ENCODE measurements at places on chromosomes 2 and 18.

DNA sequence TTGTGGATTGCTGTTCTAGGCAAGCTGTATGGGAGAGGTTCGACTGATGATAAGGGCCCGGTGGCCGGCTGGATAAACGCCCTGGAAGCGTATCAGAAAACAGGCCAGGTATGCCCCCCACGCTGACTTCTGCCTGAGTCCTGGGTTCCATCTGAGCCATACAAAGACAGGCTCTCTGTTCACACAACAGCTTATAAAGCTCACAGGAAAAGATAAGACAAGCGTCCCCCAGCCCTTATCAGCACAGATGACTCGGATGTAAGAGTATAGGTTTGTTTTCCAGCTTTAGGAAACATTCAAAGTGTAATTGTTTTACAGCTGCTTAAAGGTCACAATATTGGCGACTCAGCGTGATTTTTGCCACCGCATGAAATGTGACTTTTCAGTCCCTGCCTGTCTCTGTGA lies 12.7 kb downstream of the CNDP2 start:
- H3K27me3 ChIP-seq: no peaks in the 10 kb centered on the region
- peaks cover 27% of the 10 kb centered on the region for H3K36me3 ChIP-seq
- H3K4me1 ChIP-seq: no peaks in the 10 kb centered on the region
- no peak overlapping the region for H3K27ac ChIP-seq
- no peak overlapping the region for H3K4me3 ChIP-seq

GRCh38 chr2:241432824-241433448 lies 75.4 kb downstream of the STK25 start:
- H3K4me3 ChIP-seq: no peak overlapping the region
- H3K27ac ChIP-seq: no peak overlapping the region
- H3K36me3 ChIP-seq: peaks cover 13% of the 10 kb centered on the region
- no peaks in the 10 kb centered on the region for H3K4me1 ChIP-seq

DNA sequence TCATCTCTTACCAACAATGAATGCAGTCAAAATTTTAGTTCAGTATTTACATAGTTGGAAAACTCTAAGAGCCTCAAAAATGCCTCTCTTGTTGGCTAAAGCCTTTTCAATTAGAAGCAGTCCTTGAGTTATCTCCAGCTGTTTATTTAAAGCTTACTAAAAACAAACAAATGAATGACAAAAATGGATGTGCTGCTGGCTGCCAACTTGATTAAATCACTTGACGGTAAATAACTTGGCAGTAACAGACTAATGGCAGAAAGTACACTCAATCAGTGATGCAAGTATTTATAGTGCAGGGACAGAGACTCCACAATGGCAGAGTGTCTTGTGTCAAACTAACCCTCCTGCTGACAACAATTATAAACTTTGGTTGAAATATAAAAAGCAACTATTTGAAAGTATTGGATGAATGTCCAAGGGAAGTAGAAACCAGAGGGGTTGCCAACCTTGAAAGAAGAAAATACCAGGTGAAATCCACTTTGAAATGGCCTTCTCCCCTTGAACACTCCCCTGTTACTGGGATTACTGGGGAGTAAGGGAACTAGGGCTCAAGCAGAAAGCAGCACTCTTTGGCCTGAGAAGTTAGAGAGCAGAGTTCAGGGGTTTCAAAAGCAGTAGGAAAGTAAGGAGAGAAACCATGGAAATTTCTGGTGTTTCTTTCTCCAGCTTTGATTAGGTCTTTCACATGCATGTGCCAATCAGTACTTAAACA lies 245.2 kb upstream of the SPHKAP start:
- no peaks in the 10 kb centered on the region for H3K4me1 ChIP-seq
- no peak overlapping the region for H3K27ac ChIP-seq
- no peaks in the 10 kb centered on the region for H3K36me3 ChIP-seq
- H3K4me3 ChIP-seq: no peak overlapping the region
- no peaks in the 10 kb centered on the region for H3K27me3 ChIP-seq

GRCh38 chr2:88059979-88060906 lies 4.7 kb upstream of the KRCC1 start:
- H3K27me3 ChIP-seq: no peaks in the 10 kb centered on the region
- no peaks in the 10 kb centered on the region for H3K36me3 ChIP-seq
- peaks cover 7% of the 10 kb centered on the region for H3K4me1 ChIP-seq
- no peak overlapping the region for H3K27ac ChIP-seq
- peak; percentile 70 for DNase-seq

GRCh38 chr2:206647985-206648384 lies 5.7 kb downstream of the FAM237A start:
- H3K36me3 ChIP-seq: no peaks in the 10 kb centered on the region
- no peak overlapping the region for H3K4me3 ChIP-seq

GRCh38 chr2:53786352-53786704 lies 425 bp downstream of the ASB3 start:
- H3K4me1 ChIP-seq: peaks cover 6% of the 10 kb centered on the region
- H3K4me3 ChIP-seq: peak overlapping the region; percentile 84
- no peak for DNase-seq
- H3K36me3 ChIP-seq: no peaks in the 10 kb centered on the region
- no peaks in the 10 kb centered on the region for H3K27me3 ChIP-seq

DNA sequence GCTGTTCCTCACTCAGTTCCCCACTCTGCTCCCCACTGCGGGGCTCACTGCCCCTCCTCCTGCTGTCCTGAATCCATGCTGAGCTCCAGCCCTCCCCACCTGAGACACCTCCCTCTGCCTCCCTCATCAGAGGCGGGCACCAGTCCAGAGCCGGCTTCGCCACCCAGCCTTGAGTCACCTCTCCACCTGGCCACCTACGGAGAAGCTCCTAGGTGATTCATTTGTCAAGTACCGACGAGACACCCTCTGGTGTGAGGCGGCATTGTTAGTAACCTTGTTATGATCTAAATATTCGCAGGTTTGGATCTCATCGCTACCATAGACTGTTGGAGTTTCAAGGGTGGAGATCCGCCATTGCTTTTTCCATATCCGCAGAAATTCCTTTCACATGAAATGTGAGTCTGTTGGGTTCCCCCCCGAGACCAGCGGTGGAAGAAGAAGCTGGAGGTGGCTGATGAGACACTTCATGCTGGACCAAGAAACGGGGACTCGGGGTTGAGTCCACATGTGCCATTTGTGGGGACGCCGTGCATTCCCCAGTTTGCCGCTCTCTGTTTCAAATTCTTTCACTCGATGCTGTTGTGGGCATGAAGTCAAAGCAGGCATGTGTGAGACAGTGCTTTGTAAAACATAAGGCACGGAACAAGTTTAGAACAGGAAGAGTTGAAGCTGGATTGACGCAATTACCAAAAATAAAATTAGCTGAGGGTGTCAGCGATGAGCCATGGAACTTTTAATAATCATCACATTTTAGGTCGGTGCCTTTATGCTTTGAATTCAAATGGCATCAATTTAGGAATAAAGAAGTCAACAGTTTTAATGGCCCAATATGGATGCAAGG lies 259.8 kb upstream of the HDAC4 start:
- H3K4me3 ChIP-seq: no peak overlapping the region
- no peak overlapping the region for H3K27ac ChIP-seq
- no peaks in the 10 kb centered on the region for H3K4me1 ChIP-seq
- H3K36me3 ChIP-seq: no peaks in the 10 kb centered on the region
- no peak for DNase-seq

GRCh38 chr18:38563396-38563980 lies 997.9 kb upstream of the CELF4 start:
- no peak overlapping the region for H3K4me3 ChIP-seq
- no peaks in the 10 kb centered on the region for H3K36me3 ChIP-seq
- no peaks in the 10 kb centered on the region for H3K27me3 ChIP-seq
- H3K4me1 ChIP-seq: no peaks in the 10 kb centered on the region
- no peak for DNase-seq
- no peak overlapping the region for H3K27ac ChIP-seq

DNA sequence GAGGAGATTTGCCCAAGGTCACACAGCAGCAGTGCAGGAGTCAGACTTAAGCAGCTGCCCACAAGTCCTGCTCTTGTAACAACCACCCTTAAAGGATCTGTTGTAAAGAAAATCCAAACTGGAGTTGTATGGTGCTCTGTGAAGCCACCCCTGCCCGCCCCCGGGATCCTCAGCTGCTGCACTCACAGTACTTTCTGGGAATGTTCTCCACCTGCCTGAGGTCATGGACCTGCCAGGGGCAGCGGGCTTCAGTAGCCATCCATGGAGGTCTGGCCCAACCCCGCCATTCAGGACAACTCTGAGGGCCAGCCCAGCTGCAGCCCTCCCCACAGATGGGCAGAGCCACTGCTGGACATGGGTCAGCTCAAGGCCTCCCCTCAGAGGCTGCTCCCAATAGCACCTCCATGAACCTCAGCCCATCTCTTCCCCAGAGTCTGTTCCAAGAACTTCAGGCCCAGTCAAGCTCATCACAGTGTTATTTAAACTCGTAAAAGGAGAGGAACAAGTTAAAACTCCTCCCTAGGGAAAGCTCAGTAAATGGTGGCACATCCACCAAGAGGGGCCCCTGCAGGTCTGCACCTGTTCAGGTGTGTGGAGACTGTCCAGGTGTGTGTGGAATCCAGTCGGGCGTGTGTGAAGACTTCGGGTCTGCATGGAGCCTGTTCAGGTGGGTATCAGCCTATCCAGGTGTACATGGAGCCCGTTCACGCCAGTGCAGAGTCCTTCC lies 39.4 kb upstream of the GPC1 start:
- DNase-seq: no peak
- H3K4me3 ChIP-seq: no peak overlapping the region
- H3K4me1 ChIP-seq: no peaks in the 10 kb centered on the region
- H3K27me3 ChIP-seq: no peaks in the 10 kb centered on the region
- no peak overlapping the region for H3K27ac ChIP-seq
- H3K36me3 ChIP-seq: no peaks in the 10 kb centered on the region

GRCh38 chr2:101205521-101206479 lies 46.9 kb upstream of the CNOT11 start:
- peak; percentile 70 for DNase-seq
- H3K27me3 ChIP-seq: no peaks in the 10 kb centered on the region

GRCh38 chr2:105081006-105081601 lies 43.2 kb downstream of the MRPS9 start:
- no peaks in the 10 kb centered on the region for H3K36me3 ChIP-seq
- no peak overlapping the region for H3K27ac ChIP-seq
- no peak overlapping the region for H3K4me3 ChIP-seq
- no peak for DNase-seq
- H3K27me3 ChIP-seq: no peaks in the 10 kb centered on the region

DNA sequence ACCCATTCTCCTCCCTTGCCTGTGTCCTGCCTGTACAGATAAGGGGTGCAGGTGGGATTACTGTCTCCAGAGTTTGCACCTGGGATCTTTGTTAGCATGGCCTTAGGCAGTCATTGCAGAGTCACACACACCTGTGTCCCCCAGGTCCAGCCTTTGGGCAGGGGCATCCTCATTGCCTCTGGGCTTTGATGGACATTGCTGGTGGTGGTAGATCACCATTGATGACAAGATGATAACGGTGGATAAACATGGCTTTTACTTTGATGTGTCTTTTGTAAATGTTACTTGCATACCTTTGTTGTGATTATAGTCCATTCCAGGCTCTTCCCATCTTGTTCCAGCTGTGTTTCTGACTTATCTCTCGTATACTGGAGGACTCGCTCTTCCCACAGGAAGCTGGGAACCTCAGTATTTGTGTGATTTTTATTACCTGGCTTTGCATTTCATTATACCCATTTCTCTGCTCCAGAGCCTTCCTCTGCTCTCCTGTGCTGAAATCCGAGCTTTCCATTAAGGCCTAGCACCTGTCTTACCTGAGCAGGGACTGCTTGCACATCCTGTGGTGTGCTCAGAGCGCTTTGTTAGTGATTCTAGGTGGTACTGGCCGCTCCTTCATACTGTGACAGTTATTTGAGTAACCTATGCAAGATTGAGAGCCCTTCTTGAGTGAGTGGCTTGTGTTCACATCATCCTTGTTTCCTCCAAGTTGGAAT lies 79.2 kb downstream of the PTPRM start:
- no peak overlapping the region for H3K4me3 ChIP-seq
- no peaks in the 10 kb centered on the region for H3K36me3 ChIP-seq
- H3K27ac ChIP-seq: no peak overlapping the region
- no peak for DNase-seq
- H3K4me1 ChIP-seq: no peaks in the 10 kb centered on the region

DNA sequence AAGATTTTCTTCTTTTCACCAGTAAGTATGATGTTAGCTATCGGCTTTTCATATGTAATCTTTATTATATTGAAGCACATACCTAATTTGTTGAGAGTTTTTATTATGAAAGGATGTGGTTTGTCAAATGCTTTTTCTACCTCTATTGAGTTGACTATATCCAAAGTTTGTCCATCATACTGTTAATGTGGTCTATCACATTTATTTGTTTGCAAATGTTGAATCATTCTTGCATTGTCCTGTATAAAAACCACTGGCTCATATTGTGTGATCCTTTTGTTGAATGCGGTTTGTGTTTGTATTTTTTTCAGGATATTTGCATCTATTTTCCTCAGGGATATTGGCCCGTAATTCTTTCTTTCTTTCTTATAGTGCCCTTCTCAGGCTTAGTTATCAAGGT lies 675.5 kb downstream of the NUP35 start:
- H3K4me3 ChIP-seq: no peak overlapping the region
- no peaks in the 10 kb centered on the region for H3K27me3 ChIP-seq
- H3K27ac ChIP-seq: no peak overlapping the region

DNA sequence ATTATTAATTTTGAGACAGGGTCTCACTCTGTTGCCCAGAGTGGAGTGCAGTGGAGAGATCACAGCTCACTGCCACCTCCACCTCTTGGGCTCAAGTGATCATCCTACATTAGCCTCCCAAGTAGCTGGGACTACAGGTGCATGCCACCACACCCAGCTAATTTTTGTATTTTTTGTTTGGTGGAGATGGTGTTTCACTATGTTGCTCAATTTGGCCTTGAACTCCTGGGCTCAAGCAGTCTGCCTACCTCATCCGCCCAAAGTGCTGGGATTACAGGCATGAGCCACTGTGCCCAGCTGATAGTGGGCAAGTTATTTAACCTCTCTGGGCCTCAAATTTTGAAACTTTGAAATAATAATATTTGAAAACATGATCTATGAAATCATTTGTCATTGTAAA lies 26.5 kb downstream of the DCAF17 start:
- no peak overlapping the region for H3K27ac ChIP-seq
- H3K27me3 ChIP-seq: no peaks in the 10 kb centered on the region

DNA sequence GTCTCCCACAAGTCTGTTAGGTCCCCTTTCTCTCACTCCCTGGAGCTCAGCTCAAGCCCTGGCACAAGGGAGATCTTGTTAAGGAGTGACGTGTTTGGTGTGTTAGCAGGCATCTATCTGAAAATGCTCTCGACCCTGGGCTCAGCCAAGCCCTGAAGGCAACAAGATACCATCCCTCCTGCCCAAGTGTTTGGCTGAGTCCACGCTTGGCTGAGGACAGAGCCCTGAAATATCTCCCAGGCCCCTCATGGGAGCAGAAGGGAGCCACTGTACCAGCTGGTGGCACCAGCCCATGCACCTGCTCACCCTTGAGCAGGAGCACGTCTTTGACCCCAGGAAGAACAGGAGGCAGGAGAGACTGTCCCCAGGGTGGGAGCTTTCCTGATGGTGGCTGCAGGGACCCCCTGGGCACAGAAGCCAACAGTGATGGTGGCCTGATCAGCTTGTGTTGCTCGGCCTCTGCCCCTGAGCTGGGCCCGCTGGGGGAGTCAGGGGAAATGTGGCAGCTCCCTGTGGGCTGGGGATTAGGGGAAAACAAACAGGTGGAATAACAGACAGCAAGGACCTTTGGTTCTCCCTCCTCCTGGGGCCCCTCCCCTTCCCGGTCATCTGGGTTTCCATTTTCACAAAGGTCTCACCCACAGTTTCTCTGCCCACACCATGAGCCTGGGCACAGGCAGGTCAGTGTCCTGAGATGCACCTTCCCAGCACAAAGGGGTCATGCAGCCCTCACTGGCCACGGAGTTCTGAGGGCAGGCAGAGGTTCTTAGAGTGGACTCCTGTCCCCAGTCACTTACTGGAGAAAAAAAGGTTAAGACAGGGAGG lies 91.6 kb downstream of the RHOB start:
- H3K27me3 ChIP-seq: no peaks in the 10 kb centered on the region
- no peaks in the 10 kb centered on the region for H3K36me3 ChIP-seq
- H3K4me3 ChIP-seq: no peak overlapping the region
- peak overlapping the region; percentile 85 for H3K27ac ChIP-seq

All from small intestine (tissue), 16 donors.